ENCODE measurements at places on chromosomes 3 and 15.

GRCh38 chr3:25566358-25566920 is 98.3 kb downstream of the TOP2B start:
- DNase-seq, result no peak

DNA sequence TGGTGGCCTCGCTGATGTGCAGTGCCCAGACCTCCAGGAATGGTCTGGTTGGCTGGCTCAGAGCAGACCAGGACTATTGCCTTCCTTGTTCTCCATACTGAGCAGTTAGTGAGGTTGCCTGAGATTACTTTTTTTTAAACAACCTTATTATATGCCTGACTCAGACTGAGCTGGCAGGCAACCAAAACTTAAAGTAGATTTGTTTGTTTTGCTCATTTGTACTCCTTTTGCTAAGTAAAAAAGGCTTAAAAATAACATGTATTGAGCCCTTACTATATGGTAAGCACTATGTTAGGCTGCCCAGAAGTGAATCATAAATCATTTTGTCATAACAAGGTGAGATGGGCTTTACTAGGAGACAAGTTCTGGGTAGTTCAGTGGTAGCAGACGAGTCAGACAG is 92.4 kb downstream of the GHSR start:
- DNase-seq, result peak; percentile 92

DNA sequence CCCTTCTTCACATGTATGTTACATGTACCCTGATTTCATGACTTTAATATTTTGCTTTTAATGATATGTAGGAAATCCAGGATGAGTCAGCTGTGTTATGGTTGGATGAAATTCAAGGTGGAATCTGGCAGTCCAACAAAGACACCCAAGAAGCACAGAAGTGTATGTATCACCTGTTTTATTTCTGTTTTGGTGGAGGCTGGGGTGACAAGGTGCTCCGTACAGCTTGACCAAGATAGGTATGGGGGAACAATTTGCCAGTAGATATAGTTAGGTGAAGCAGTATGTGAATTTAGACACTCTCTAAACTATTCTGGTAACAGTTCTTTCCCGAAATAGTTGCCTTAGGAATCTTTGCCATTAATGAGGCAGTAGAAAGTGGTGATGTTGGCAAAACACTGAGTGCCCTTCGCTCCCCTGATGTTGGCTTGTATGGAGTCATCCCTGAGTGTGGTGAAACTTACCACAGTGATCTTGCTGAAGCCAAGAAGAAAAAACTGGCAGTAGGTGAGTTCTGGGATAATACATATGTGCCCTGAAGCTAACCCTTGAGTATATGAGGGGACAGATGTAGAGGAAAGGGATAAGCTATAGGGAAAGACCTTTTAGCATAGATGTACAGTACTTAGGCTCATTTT is 63.7 kb upstream of the CRTC3 start:
- DNase-seq, result peak; percentile 49

- no peak for DNase-seq
Measured at GRCh38 chr3:111581403-111582119, 13.6 kb downstream of the ZBED2 start.

- no peak for DNase-seq
Measured at GRCh38 chr15:41510728-41511127, 2.9 kb downstream of the LTK start.

- peak; percentile 52 for DNase-seq
Measured at GRCh38 chr3:78823859-78824258, 943.9 kb downstream of the ROBO1 start.

DNA sequence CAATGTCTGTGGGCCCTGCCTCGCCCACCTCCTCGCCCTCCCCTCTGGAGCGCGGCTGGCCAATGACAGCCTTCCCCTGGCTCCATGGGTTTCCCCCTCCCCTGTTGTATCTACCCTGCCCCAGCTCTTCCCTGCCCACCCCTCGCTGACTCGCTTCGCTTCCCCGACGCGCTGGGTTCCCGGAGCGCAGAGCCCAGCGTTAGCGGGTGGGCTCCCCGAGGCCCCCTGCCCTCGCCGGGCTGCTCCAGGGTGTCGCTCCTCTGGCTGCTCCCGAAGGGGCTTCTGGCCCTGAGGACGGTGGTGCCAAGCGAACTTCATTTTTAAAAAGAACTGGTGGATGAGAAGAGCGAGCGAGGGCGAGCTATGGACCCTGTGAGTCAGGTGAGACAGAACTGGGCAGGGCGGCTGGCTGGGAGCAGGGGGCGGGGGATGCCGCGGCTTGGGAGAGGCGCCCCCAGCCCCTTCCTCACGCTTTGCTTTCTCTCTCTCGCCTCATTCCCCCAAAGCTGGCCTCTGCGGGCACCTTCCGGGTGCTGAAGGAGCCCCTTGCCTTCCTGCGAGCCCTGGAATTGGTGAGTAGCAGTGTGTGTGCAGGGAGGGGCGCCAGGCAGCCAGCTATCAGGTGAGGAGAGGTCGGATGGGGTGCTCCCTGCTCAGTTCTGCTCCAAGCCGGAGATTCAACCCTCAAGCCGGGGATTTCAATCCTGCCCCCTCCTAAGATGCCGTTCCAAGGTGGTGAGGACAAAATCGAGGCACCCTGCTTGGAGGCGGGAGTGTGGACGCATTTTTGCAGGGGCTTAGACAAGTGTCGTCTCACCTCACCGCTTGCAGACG is at the start of gene SYNPR:
TSS of gene SYNPR (plus strand) at position 138 of the 834 bp plus-strand sequence.
- DNase-seq, result no peak

DNA sequence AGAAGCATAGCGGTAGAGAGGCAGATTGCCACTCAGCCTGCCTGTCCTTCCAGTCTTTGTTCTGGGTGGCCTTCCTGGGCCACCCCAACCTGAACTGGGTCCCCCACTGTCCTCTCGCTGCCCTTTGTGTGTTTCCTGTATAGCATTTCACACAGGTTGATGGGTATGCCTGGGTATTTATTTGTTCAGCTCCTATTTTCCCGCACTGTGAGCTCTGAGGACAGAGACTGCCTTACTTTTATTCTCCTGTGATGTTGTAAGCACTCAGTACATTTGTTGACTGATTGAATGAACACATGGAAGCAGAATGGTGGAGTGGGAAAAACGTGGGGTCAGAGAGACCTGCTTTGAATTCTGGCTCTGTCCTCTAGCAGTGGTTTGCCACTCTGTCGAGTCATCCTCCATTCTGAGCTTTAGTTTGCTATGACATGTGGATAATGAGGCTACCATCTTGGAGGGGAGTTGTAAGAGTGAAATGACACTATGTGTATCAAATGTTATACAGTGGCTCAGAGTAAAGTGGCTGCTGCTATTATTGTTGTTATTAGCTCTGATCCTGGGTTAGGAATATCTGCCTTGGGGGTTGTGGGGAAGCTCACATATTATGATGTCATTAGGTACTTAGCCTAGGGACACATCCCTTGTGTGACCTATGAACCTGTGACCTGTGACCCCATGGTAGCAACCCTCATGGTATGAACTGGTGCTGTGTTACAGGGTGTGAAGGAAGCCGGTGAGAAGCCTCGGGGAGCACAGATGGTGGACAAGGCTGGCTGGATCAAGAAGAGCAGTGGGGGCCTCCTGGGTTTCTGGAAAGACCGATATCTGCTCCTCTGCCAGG is 6.4 kb downstream of the PLEKHO2 start:
- DNase-seq, result no peak

DNA sequence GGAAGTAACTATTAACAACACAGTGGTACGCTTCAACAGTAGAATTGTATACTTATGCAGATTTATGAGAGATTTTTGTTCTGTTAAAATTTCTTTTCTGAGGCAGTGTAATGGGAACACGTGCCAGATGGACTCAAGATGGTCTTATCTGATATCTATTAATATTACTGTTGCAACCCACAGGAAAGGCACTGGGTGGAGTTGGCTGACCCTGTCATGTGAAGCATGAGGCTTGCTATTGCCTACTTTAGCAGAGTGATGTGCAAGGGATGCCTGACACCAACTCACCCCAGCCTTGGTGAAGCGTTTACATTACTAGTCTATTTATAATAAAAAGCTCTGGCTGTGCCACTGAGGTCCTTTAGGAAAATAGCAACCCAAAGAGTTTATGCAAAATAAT is 19.8 kb upstream of the ARNT2 start:
- DNase-seq, result peak; percentile 11

GRCh38 chr3:172287937-172288477 is 160.2 kb downstream of the GHSR start:
- DNase-seq, result no peak

GRCh38 chr3:170360916-170361315 is 3.4 kb downstream of the SKIL start:
- DNase-seq, result no peak

DNA sequence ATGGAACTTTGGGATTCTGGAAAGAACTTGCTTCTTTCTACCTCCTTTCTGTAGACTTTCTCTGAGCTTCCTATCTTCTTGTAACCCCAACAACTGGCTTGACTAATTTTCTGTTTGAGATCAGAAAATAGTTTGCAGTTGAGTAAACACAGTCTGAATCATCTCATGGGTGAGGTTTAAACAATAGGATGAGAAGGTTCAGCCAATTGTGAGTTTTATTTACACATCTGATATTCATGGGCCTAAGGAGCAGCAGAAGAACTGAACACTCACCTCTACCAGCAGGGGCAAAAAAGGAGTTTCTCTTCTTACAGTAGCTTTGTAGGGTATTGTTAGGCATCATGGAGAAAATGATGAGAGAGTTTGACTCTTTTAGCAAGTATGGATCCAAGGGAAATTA is 54.2 kb downstream of the DTWD1 start:
- peak; percentile 80 for DNase-seq

DNA sequence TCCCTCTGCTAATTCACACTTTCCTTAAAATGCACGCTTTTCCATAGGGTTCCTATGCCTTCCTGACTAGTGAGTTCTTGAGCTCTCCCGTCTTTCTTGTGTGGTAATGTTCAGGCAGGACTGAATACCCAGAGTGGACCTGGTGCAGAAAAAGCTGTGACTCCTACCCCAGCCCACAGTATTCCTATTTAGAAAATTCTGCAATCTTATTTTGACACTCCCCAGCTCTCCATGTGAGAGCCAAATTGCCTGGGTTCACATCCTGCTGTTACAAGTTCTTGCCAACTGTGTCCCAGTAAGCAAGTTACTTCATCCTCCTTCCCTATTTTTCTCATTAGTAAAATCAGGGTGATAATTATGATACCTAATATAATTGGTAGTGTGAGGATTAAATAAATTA is 290.8 kb upstream of the SLCO3A1 start:
- DNase-seq, result no peak

- no peak for DNase-seq
Measured at GRCh38 chr3:72957297-72957696, 39.3 kb upstream of the PPP4R2 start.

DNA sequence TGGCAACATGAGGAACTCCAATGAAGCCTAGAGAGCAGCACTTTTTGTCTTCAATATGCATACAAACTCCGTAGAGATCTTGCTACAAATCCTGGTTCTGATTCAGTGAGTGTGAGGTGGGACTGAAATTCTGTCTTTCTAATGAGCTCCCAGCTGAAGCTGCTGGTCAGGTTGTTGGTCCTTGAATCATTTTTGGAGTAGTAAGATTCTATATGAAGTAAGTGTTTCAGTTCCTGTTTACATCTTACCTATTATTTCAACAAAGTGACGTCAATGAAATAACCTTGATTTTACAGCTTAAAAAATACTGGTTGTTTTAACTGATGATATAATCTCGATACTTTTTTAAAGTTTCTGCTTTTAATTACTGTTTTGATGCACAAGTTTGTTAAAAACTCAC is 33.9 kb downstream of the SHQ1 start:
- no peak for DNase-seq

Measured in EH (cell line).